OCI-LY7 (cell line): ENCODE measurements at places on chromosomes 11 and 22. TPM values are rescaled to one million over a fixed set of nuclear protein-coding genes. Genes with fewer than 3 reads are reported as not detected.

- DNase-seq: no peak
These were observed 62.1 kb upstream of the DEUP1 start for GRCh38 chr11:93268287-93269040.

The SULT4A1 gene
- total RNA-seq: not detected in 2 replicates

DNA sequence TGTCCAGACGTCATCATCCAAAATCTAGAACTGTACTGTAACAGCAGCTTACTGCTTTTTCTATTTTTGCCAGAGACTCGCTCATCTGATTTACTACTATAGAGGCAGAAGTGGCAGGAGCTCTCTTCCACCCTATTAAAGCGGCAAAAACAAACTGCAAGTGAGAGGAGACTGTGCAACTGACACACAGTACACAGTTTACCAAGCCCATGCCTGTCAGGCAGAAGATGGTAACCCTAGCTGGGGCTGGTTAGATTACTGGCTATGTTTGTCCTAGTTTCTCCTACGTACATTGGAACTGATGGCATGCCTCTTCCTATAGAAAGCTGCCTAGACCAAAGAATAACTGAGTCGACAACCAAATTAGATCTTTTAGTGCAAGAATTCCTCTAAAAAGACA lies 51.8 kb downstream of the CELF1 start:
- DNase-seq: no peak

The C22orf39 gene
- 52.1 and 56.3 TPM in 2 replicates for total RNA-seq

GRCh38 chr11:132248580-132248979 lies 878.2 kb downstream of the NTM start:
- no peak for DNase-seq

DNA sequence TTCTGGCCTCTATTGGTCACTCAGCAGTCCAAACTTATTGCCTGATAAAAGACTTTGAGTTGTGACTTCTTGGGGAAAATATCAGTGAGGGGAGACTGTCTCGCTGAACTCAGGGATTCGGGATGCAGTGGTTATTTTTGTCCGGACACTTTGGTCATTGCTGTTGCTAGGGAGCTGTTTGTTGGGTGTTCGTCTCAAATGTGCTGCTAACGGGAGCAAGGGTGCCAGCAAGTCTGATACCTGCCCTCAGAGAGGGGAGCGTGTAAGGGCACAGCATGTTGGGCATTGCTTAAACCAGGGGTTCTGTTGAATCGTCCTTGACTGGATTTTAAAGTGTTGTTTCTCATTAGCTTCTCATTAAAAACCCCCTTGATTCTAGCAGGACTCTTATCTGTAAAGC lies 49.2 kb upstream of the SLC25A18 start:
- DNase-seq: no peak

The OR5P2 gene
- total RNA-seq: not detected in 2 replicates

The MOGAT2 gene
- not detected in 2 replicates for total RNA-seq
